ENCODE measurements at places on chromosomes 2 and 18.

GRCh38 chr2:127542231-127542630, 6.7 kb downstream of the MYO7B start:
- no peak for DNase-seq

DNA sequence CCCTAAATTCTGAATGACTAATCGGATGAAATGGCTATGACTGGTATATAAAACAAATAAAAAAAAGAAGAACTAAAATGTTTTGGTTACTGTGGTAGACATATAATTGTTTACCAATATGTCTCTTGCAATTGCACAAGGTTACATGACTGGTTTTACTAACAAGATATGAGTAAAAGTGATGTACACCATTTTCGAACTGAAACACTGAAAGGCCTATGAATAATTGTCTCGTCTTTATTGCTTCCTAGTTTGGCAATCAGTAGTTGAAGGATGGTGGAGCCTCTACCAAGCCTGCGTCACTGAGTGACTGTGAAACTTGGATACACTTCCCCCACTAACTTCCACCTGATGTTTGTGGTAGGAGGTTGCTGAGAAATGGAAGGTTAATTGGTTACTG, 16.5 kb downstream of the CDH19 start:
- DNase-seq: no peak

GRCh38 chr2:173064151-173064805, 11.4 kb upstream of the MAP3K20 start:
- DNase-seq: no peak

GRCh38 chr2:16960579-16960978, 294.9 kb upstream of the CYRIA start:
- DNase-seq: no peak

DNA sequence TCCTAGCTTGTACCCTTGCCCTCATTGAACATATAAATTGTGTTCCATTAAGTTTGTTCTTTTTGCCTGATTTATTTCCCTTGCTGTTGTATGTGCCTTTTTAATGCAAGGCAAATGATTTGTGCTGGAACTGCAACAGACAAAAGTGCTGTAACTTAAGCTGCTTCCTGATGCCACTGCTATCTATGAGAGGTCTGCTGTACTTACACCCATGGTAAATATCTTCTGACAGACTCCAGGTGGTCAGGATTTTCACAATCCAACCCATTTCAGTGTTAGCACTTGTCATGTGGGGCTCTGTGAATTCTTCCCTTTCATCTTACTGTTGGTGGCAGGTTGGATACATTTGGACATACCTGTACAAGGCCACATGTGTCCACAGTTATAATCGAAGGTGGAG, 63.5 kb downstream of the ARHGAP15 start:
- no peak for DNase-seq

DNA sequence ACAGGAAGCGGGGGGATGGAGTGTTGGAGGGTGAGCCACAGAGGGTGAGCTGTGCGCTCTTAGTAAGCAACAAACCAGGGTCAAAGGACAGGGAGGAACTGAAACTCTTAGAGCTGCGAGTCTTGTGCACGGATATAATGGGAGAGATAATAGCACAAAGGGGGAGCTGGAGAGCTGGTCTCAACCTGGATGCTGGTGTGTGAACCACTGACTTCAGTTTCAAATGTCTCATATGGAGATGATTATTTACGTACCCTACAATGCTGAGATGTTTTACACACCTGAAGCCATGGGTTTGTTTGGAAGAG, 35.9 kb downstream of the PTGR3 start:
- no peak for DNase-seq

DNA sequence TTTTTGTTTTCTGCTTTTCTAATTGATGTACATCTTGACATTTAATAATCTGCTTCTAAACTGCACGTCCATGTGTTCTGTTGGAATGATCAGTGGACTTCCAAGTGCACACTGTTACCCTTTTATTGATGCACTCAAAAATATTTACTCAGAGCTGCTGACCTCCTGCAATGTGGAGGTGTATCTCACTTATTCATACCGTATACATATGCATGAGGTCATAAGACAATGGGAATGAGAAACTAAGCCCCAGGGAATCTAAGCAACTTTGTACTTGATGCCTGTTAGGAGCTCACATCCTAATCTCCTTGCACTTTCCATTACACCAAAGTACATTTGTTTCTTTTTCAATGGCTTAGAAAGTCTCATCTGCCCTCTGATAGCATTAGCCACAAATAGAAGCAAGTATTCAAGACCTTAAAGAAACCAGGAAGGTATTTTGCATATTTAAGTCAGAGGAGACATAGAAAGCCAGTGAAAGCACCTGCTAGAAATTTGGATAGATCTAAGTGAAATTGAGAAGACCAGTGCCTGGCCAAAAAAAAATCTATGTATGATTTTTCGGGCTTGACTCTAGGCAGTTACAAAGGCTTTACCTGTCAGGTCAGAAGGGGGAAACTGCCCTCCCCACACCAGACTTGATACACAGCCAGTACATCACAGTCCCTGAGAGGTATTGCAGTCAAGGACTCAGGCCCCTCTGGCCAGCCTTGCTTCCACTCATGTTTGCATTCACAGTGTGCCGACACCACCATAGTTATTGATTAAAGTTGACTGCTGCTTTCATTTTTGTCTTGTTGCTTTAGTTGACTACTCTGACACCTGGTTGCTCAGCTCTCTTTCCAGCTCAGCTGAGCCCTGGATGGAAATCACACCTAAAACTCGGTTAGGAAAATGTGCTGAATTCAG, 391.7 kb upstream of the CYRIA start:
- no peak for DNase-seq

GRCh38 chr2:99865818-99866676, 276.3 kb downstream of the AFF3 start:
- no peak for DNase-seq

DNA sequence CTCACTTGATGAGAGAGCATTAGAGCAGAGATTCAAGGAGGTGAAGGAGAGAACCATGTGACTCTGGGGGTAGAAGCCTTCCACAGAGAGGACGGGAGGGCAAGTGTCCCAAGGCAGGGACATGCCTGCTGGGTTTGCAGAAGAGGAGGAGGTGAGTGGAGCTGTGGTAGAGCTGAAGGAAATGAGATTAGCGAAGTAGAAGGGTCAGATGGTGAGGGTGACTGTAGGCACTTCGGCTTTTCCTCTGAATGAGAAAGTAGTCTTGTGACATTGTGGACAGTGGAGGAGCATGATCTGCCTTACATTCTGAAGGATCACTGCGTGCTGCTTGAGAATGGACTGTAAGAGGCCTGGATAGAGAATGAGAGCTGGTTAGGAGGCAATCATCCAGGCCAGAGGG, 126.0 kb downstream of the NXPH2 start:
- no peak for DNase-seq

- peak; percentile 55 for DNase-seq
Observed at GRCh38 chr2:115161081-115161770, 718.8 kb downstream of the DPP10 start.

- DNase-seq: no peak
Observed at GRCh38 chr2:201656102-201656501, 12.8 kb upstream of the TMEM237 start.

DNA sequence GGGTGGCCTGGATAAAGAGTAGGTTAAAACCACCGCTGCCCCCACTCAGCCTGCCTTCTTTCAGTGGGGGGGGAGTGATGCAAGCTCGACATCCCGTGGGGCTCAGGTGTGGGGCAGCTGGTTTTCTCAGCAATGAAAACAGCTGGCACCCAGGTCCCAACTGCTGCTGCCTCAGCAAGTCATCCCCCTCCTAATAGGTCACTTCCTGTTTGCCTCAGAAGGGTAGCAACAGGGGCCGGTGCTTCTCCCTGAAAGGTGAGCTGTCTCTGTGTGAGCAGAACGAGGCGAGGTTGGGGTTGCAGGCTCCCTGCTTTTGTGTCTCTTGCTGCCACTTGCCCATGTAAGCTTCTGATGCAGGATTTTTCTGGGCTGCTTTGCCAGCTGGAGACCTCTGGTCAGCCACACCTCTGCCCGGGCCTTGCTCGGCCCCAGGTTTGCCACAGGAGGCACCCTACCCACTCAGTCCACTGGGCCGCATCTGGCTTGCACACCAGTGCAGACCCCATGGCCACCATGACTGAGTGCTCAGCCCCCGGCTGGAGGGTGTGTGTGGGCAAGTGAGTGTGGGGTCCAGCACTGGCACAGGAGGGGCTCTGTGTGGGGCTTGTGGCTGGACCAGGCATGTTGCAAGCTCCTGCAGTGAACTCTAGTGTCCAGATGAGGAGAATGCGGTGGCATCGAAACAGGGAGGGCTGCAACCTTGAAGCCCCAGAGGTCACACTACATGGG, 11.5 kb upstream of the ASB1 start:
- no peak for DNase-seq

- DNase-seq: no peak
Observed at GRCh38 chr18:36302676-36303075, 5.2 kb downstream of the FHOD3 start.

DNA sequence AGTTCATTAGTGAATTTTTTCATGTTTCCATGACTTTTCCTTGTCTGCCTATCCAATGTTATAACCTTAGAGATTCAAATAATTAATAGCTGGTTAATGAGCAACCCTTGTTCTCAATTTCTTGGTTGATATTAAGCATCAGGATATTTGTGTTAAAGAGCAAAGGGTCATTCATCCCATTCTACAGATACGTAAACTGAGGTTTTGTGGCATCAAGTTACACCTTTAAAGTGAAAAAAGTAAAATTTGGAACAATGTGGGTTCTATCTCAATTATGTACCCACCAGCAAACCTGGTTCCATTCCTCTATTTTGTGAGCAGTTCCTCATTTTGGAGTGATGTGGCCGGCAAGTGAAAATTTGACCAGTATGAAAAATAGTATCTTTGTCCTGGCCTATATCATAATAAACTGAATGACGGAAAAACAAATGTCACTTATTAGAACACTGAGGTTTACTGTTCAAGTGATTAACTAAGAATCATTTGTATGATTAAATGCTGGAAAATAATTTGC, 220.5 kb upstream of the ATP5MC3 start:
- no peak for DNase-seq

- DNase-seq: no peak
Observed at GRCh38 chr18:69205925-69206324, 194.8 kb upstream of the DOK6 start.

GRCh38 chr2:238389988-238390589, 36.6 kb upstream of the ASB1 start:
- DNase-seq: no peak

GRCh38 chr18:44844486-44844885, 163.8 kb downstream of the SETBP1 start:
- no peak for DNase-seq

DNA sequence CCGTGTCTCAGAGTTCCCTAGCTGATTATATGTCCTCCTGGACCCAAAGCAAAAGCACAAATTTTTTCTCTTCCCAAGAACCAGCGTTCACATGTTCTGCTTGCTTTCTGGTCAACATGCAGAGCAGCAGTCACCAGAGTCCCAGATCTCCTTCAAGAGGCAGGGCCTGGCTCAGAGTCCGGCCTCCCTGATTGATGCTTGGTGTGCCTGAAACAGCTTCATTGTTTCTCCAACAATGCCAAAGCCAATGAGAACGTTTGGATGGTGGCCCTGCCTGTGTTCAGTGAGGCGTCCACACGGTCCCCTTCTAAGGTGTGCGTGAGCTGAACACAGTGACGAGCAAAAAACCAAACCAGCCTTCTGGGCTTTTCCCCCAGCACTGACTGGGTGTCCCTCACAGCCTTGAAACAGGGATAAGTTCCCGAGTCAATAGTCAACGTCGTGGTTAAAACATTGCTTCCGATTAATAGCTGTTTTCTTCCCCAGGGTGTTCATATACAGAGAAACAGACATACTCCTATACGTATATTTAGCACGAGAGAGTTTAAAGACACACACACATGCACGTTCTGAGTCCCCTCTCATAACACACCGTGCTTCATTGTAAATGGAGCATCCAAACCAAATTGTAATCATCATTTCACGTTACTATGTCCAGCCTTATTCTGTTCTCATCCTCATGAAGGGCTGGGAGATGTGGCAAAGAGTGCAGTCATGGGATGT, 19.3 kb upstream of the POU3F3 start:
- DNase-seq: no peak

- no peak for DNase-seq
Observed at GRCh38 chr2:28487258-28487657, 8.6 kb upstream of the PLB1 start.

GRCh38 chr2:207041279-207041678, 102.0 kb downstream of the CPO start:
- DNase-seq: no peak
